Right cardiac atrium (tissue), 5 donors: ENCODE measurements at places on chromosomes 6 and 20. TPM values are rescaled to one million over a fixed set of nuclear protein-coding genes. Genes with fewer than 3 reads are reported as not detected.
A peak's percentile ranks its signal among the peaks of the same experiment; 100 is the strongest.

DNA sequence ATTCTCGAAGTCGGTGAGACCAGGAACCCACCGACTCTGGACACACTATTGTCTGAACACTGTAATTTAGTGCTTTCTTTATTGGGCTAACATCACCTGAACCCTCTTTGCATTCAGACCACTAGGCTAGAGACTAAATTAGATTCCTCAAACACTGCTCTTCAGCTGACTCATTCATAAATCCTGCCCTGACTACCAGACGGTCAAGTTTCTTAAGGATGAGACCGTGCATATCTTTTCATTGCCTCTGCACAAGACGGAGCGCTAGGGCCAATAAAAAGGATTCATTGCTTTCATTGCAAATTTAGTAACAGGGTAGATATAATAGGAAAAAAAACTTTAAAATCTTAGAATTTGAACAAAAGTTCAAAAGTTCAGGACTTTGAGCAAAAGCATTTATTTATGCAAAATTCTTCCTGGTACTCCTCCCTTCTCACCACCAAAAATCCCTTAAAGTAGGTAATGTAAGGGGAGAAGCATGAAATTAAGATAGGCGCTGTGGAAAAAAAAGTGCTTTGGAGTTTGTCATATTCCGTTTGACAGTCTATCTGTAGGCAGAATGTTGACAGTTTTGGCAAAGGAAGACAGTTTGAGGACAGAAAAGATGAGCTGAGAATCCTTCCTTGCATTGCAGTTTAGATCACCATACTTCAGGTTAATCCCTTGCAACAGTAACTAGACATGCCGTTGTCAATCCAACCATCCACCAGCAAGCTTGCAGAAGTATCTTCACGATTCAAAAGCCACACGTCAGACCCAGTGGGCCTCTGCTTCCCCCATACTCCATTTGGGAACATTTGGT is 328.6 kb upstream of the JARID2 start:
- DNase-seq: no peak

DNA sequence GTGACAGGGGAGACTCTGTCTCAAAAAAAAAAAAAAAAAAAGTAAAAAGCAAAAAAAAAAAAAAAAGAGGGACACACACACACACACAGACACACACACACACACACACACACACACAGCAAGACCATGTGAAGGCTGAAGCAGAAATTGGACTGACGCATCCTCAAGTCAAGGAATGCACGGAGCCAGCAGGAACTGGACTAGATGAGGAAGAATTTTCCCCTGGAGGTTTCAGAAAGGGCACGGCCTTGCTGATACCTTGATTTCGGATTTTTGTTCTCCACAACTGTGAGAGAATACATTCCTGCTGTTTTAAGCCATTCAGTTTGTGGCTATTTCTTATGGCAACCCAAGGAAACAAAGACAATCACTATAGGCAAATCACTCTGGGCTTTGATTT is 176.9 kb upstream of the SALL4 start:
- no peak for DNase-seq

DNA sequence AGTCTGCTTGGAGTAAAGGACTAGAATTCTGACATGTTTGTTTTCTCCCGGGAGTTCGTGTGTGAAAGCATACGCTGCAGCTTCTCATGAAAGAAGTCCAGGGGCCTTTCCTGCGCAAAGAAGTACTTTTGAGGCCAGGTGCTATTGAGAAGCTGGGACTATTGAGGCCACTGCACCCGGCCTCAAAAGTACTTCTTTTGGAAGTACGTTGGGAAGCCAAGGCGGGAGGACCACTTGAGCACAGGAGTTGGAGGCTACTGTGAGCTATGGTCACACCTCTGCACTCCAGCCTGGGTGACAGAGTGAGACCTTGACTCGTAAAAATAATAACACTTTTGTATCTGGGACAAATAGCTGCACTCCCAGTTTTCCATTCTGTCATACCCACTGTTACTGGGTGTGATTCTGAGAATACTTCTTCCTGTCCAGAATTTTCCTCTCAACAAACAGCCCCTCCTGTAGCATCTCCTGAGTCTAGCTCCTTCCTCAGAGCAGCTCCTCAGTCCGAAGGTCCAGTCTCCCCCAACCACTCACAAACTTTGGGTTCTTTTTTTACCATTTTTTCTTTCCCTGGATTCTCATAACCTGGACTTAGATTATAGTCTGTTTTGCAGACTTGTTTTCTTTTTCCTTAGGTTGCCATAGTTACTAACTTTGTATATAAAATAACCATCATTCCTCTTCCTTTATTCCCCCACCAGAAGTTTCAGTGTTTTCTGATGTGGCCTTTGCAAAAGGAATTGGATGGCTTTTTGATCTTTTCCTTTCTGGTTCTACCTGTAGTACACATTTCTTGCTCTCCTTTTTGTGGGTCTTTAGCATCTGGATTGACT is 12.7 kb downstream of the STK35 start:
- no peak for DNase-seq

DNA sequence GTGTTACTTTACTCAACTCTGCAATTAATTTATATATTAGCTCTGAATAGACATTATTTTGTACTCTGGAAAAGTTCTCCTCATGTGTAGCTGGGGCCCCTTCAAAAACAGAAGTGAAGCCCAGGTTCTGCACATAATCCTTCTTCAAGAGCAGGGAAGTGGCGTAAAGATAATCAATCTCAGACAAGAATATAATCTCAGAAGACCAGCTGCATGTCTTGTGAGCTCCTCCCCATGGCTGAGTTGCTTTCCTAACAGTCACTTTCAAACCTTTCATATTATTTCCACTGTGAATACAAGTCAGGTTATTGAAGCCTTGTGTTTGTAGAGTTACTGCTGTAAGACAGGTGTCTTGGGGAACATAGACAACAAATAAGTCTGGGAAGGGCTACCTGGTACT is 691.9 kb downstream of the RFPL4B start:
- no peak for DNase-seq

ANKRD66 gene
- not detected for total RNA-seq

DNA sequence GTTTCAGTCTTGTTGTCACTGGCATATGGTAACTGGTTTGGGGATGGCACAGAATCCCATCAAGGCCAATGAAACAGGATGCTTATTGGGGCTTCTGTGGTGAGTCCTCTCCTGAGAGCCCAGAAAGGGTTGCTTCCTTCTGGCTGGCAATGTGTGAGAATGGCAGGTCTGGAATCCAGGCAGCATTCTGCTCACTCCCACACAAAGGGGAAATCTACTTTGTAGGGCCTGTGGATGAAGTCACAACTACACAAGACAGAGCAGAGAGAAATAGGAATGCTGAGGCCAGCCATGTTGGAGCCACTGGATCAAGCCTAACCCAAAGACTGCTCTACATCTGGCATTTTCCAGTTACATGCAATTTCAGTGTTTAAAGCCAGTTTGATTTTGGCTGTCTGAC is 15.7 kb downstream of the PLAGL2 start:
- DNase-seq: no peak

GRCh38 chr6:42790549-42791181 is 8.8 kb downstream of the BICRAL start:
- no peak for DNase-seq

- peak; percentile 70 for DNase-seq
These were observed 433.5 kb downstream of the RFPL4B start for GRCh38 chr6:112780498-112781096.

GRCh38 chr6:148596891-148597455 is 149.9 kb upstream of the UST start:
- DNase-seq: no peak
